ENCODE measurements at places on chromosomes 7 and 10. TPM values are rescaled to one million over a fixed set of nuclear protein-coding genes. Genes with fewer than 3 reads are reported as not detected.

DNA sequence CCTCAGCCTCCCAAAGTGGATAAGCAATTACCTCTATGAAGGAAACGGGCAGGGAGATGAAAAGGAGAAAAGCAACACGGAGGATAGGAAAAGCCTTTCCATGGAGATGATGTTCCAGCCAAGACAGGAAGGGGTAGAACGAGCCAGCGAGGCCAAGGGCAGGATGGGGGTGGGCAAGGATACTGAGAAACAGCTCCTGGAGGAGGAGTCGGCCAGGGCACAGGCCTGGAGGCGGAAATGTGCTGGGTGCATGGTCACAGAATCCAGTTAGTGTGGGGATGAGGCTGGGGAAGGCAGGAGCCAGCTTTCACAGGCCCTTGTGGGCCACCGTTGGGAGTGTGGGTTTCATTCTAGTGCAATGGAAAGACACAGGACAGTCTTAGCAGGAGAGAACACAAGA lies 162.6 kb downstream of the JAZF1 start:
- H3K4me3 ChIP-seq, result no peak overlapping the region
- no peaks in the 10 kb centered on the region for H3K4me1 ChIP-seq
- H3K27ac ChIP-seq, result no peak overlapping the region
- H3K27me3 ChIP-seq, result no peaks in the 10 kb centered on the region
- no peak for DNase-seq

DNA sequence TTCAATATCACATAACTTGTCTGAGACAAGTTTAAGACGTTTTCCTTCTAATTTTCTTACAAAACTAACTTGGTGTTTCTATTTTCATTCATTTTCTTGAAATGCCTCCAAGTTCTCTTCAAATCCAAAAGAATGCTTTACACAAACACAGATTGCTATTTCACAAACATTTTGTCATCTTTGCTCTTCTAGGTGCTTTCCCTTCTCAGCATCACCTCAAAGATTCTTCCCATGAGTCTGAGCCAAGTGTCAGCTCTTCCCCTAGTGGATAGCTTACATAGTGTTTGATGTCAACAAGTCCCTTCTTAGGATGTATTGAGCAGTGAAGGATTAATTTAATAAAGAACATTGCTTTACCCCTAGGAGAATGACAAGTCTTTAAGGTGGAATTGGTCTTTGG lies 38.1 kb upstream of the SEMA3A start:
- no peaks in the 10 kb centered on the region for H3K4me1 ChIP-seq
- H3K4me3 ChIP-seq, result no peak overlapping the region
- no peaks in the 10 kb centered on the region for H3K27me3 ChIP-seq
- no peak for DNase-seq
- no peaks in the 10 kb centered on the region for H3K36me3 ChIP-seq

DNA sequence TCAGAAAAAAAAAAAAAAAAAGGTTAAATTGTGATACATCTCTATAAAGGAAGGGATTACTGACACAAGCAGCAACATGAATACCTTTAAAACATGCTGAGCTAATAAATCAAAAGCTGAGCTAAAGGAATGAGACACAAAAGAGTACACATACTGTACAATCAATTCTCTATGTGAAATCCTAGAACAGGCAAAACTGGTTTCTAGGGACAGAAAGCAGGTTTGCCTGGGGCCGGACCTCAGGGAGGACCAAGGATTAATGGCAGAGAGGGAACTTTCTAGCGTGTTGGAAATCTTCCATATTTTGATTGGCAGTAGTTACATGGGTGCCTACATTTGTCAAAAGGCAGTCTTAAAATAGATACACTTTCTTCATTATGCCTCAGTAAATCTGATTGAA lies 52.5 kb downstream of the KLRG2 start:
- no peaks in the 10 kb centered on the region for H3K4me1 ChIP-seq
- no peak for DNase-seq
- no peaks in the 10 kb centered on the region for H3K36me3 ChIP-seq
- no peak overlapping the region for H3K4me3 ChIP-seq
- no peak overlapping the region for H3K27ac ChIP-seq

TAS2R60 gene
- 1.2 TPM for total RNA-seq

DNA sequence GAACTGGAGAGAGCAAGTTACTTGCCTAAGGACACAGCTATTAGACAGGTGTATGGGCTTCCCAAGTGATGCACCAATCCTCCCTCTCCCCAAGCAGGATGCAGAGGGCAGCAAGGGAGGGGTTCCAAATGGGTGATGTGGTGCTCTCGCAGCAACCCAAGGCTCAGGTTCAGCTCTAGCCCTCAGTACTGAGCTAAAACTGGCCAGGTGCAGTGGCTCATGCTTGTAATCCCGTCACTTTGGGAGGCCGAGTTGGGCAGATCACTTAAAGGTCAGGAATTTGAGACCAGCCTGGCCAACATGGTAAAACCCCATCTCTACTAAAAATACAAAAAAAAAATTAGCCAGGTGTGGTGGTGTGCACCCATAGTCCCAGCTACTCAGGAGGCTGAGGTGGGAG lies 40.7 kb downstream of the GPRIN2 start:
- H3K27me3 ChIP-seq, result no peaks in the 10 kb centered on the region
- H3K4me3 ChIP-seq, result no peak overlapping the region
- no peaks in the 10 kb centered on the region for H3K4me1 ChIP-seq
- H3K27ac ChIP-seq, result no peak overlapping the region
- DNase-seq, result no peak

- H3K4me3 ChIP-seq, result no peak overlapping the region
- no peaks in the 10 kb centered on the region for H3K4me1 ChIP-seq
- DNase-seq, result no peak
- H3K27ac ChIP-seq, result no peak overlapping the region
Measured at GRCh38 chr7:47085491-47086275, 496.2 kb downstream of the TNS3 start.

KCP gene
- total RNA-seq, result 6.1 TPM

- no peaks in the 10 kb centered on the region for H3K27me3 ChIP-seq
- no peak for DNase-seq
- no peak overlapping the region for H3K4me3 ChIP-seq
Measured at GRCh38 chr10:52755297-52756062, 17.1 kb downstream of the MBL2 start.

- H3K27ac ChIP-seq, result no peak overlapping the region
- no peaks in the 10 kb centered on the region for H3K36me3 ChIP-seq
- DNase-seq, result no peak
- no peaks in the 10 kb centered on the region for H3K4me1 ChIP-seq
- no peak overlapping the region for H3K4me3 ChIP-seq
Measured at GRCh38 chr7:52475001-52475582, 560.3 kb upstream of the POM121L12 start.

ZNF804B gene
- total RNA-seq, result not detected

PDE6C gene
- total RNA-seq, result not detected

DNA sequence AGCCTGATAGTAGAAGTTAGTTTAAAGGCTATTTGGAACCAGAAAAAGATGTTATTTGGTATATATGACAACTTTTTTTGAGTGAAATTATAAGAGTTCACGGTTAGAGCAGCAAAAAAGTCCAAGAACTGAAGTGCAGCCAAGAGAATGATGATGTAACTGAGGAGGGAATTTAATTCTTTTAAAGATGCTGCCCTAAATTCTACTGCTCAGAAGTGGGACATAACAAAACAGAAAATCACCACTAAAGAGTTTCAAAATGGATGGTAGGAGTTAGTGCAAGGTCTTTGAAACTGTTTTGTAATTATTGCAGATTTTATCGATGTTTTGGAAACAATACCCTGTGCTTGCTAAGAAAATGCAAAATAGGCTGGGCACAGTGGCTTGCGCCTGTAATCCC lies 6.5 kb downstream of the SAMD8 start:
- no peak overlapping the region for H3K27ac ChIP-seq
- peaks cover 4% of the 10 kb centered on the region for H3K4me1 ChIP-seq
- DNase-seq, result no peak
- H3K36me3 ChIP-seq, result no peaks in the 10 kb centered on the region
- H3K4me3 ChIP-seq, result no peak overlapping the region

ELN gene
- total RNA-seq, result 556 TPM

All from aorta (tissue), 5 donors.